Stimulated activated CD8-positive, alpha-beta memory T cell treated with anti-CD3 and anti-CD28 coated beads, Interleukin-12 subunit alpha, Interleukin-12 subunit beta, amount 100 ng/mL, for 4 hours (primary cell): ENCODE measurements at places on chromosomes 1 and 21.

DNA sequence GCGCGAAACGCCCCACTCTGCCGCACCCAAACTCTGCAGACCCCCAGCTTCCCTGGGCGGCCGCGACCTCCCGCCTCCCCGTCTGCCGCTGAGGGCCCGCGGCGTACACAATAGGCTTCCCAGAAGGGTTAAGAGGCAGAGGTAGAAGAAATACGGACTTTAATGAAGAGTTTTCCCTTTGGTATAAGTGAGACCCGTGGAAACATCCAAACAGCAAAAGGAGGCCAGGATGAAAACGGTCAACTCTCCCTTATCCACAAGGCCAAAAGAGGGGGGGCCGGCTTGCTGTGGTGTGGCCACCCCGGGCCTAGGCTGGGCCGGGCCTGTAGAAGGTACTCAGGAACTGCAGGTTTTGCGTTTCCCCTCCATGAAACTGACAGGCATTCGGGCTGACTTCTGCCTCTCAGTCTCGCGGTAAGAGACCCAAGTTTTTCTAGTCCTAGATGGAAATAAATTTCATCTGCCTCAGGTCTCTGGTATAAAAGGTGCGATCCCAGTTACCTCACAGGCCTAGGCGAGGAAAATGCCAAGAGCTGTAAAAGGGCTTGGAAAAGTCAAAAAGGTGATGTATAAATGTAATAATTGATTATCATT is 671 bp upstream of the PYGO2 start:
- no peak for DNase-seq

DNA sequence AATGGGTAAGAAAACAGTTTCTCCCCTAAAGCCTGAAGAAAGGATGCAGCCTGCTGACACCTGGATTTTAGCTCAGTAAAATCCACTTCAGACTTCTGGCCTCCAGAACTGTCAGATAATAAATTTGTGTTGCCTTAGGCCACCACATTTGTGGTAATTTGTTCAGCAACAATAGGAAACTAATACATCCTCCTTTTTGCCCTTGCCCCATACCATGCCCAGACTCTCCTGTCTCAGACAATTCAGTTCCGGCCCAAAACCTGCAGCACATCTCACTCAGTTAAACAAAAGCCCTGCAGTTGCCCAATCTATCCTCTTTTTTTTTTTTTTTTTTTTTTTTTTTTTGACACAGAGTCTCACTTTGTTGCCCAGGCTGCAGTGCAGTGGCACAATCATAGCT is 25.8 kb downstream of the SMIM12 start:
- no peak for DNase-seq

DNA sequence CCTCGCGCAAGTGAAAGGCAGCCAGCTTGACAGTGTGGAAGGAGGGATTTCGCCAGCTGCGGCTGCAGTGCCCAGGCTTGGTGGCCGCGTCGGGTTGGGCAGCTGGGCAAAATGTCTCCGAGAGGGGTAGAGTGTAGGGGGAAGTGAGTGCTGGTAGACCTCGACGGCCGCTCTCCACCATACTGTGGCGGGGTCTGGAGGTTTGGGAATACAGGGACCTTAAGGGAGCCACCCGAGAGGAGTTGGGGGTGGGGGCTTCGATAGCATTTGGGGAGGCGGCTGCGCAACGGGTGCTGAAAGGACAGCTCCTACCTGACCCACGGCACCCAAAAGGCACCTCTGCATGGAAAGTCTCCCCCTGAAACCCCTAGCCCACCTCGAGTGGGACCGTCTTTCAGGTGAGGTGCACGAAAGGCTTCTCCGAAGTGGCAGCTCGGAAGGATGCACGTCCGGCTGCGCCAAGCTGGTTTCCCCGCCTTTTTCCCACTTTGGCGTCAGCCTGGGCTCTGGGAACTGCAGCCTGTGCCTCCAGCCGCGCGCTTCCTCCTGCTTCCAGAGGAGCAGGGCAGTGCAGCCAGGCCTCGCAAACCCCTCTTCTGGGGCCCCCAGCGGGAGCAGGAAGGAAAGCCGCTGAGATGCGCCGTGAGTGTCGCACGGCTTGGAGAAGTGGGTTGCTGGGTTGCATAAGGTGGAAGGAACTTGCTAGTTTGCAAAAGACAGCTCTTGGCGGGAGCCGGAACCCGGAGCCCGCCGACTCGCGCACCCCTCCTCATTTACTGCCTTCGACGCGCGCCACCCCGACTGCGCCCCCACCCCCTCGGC is 531 bp upstream of the HMGN2 start:
- DNase-seq, result peak; percentile 20

GRCh38 chr1:161950377-161950776 is 73.3 kb downstream of the OLFML2B start:
- no peak for DNase-seq

- no peak for DNase-seq
These were observed 51.0 kb upstream of the DMRTB1 start for GRCh38 chr1:53408013-53408754.

- DNase-seq, result no peak
These were observed 58.6 kb upstream of the USP25 start for GRCh38 chr21:15671188-15671587.

DNA sequence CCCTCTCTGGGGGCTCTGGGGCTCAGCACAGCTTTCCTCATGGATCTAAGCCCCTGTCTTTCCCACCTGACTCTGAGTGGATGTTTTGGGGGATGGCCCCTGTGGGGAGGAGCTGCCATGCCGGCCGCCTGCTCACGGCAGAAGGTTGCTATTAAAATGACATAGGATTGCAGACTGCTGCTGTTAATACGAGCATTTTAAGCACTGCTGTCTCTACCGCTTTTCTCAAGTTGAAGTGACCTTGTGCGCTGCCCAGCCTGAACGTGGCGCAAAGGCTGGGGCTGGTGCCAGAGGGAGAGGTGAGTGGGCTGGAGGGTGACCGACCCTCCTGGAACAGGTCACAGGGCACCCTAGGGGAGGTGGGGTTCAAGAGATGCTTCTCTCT is 58.4 kb downstream of the DISP3 start:
- no peak for DNase-seq

DNA sequence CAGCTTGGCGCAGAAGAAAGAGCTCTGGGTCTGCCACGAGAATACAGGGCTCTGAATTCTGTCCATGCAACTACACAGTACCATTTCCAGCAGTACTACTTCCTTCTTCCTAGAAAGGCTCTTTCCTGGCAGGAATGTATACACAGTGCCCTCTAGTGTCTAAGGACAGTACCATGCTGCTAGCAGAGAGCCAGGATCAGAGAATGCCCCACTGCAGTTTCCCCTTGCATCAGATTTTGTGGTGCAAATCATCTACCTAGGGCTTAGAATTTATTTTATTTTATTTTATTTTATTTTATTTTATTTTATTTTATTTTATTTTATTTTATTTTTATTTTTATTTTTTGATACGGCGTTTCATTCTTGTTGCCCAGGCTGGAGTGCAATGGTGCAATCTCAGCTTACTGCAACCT is 50.8 kb downstream of the PAX7 start:
- no peak for DNase-seq

DNA sequence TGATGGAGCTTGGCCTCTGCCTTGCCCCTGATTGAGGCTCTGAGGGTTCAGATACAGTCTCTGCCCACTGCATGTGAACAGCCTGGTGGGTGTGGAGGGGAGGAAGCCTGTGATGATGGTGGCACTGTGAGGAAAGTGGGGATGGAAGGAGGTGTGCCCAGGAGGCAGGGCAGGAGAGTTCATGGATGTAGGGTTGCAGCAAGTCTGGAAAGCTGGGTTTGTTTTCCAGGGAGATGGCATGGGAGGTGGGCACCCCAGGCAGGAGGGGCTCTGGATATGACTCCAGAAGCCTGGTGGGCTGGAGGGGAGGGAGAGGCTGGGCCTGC is 63.2 kb downstream of the ADARB1 start:
- DNase-seq, result no peak

DNA sequence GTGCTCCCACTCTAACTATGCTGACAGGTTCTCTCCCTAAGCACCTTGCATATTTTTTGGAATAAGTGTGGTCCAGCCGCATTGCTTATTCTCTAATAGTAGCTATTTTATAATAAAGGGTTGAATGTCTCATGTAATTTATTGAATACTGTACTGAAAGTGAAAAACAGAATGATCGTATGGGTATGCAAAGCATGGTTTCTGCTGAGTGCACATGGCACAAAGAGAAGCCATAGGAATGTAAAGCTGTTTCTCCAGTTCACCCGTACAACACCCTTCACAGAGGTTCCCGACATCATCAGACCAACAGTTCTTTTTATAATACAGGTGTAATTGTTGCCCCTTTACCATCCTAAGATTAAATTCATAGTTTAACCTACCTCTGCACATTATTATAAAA is 8.9 kb upstream of the HAO2 start:
- DNase-seq, result no peak

GRCh38 chr21:24716281-24716918 is 890.9 kb downstream of the MRPL39 start:
- DNase-seq, result no peak

- no peak for DNase-seq
These were observed 50.9 kb downstream of the PTGS2 start for GRCh38 chr1:186629341-186629740.

DNA sequence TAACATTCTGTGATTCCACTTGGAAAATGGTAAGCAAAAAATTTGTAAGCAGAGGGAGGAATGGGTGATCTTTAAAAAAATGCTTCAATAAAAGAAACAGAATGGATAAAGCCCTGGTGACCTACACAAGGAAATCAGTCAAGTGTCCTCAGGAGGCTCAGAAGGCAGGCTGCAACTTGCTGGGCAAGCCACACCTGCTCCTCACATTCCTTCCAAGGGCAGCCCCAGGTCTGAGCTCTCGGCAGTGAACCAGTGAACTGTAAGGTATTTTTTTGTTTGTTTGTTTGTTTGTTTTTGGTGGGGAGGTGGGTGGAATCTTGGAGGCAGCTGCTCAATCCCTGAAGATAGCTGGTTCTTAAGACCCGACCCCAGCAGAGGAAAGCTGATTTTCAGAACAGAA is 4.4 kb downstream of the TACSTD2 start:
- DNase-seq, result no peak

- DNase-seq, result no peak
These were observed 71.1 kb downstream of the ADCY10 start for GRCh38 chr1:167842872-167843271.

DNA sequence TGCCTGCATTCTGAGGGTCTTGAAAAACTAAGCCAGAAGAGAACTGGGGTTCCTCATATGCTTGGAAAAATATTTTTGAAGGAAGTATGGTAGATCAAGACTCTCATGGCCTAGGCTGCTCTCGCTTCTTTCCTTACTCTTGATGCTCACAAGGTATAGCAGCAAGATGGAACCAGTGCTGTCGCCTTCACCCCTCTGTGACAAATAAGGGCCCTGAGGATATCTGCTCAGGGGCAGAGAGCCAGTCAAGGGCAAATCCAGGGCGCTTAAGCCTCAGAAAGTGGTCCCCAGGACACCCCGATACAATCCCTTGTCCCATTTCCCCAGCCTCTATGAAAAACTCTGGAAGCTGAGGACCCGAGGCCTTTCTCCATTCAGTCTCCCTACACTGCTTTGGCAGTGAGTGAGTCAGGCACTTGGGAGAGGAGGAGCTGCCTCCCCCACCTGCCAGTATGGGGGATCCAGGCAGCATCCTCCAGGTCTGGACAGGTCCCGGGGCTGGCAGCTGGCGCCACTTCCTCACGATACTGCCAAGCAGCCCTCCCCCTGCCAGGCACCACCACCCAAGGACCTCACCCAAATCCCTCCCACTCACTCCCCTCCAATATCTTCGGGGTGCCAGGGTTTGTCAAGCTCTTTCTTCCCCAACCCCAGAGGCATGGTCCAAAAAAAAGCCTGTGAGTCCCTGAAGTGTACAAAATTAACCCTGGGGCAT is 1.3 kb downstream of the IGSF9 start:
- no peak for DNase-seq

GRCh38 chr1:198923993-198924392 is 285.2 kb downstream of the PTPRC start:
- DNase-seq, result no peak

DNA sequence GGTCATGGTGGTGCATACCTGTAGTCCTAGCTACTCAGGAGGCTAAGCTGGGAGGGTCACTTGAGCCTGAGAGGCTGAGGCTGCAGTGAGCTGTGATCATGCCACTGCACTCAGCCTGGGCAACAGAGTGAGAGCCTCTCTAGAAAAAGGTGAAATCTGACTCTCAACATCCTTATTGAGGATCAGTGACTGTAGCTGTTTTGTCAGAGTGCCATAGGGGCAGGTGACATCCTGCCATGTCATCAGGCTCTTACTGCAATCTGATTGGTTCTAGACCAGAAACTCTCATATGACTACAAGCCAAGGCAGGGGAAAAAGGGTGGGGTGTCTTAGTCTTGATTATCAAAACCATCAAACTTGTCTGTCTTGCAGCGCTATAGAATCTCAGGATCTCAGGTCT is 62.8 kb upstream of the NGF start:
- DNase-seq, result no peak

DNA sequence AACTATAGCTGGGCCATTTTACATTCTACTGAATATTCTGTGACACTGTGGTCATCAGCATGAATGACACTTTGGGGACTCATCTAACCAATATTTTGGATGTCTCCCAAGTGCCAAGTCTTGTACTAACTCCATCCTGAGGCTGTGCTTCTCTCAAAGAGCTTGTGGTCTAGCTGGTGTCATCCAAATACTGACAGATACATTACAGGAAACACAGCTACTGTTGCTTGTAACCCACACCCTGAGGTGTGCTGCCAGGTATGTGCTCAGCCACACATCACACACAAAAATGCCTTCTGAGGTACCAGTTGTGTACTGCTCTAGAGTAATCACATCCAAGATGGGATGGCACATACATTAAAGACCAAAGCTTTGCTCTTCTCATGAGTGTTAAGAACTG is 81.6 kb downstream of the ST6GALNAC5 start:
- no peak for DNase-seq

GRCh38 chr21:33948951-33949444 is 33.4 kb upstream of the ATP5PO start:
- no peak for DNase-seq

GRCh38 chr1:173208868-173209267 is 1.7 kb upstream of the TNFSF4 start:
- no peak for DNase-seq

GRCh38 chr1:220994671-220995070 is 115.4 kb downstream of the HLX start:
- no peak for DNase-seq

DNA sequence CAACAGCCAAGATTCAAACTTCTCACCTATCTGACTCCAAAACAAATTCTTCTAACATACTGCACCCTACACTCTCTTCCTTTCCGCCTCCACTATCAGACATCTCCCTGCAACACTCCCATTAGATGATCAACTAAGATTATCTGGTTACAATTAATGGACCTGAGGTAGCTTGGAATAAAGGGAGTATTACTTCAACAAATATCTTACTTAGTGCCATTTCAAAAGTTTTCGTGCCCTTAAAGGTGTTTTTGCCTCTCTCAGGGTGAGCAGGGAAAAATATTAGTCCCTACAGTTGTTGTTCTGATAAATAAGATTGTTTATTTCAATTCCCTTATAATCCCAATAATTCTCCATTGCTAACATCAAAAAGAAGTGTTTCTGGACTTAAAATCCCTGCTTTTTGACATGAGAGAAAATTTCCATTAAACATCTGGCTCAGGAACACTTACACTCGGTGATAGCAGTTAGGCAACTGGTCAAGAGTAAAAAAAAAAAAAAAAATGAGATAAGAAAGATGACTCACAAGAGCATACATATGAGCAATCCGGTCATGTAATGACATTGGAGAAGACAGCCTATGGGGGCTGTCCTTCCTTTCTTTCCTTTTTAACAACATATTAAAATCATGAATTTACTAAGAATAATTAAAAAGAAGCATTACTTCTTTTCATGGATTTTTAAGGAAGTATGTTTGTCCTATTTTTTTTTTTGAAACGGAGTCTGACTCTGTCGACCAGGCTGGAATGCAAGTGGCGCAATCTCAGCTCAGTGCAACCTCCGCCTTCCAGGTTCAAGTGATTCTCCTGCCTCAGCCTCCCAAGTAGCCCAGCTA is 7.6 kb downstream of the RSBN1 start:
- no peak for DNase-seq
